ENCODE measurements at places on chromosomes 7 and 10.

GRCh38 chr10:49164559-49165188, 23.5 kb downstream of the TMEM273 start:
- DNase-seq: no peak

DNA sequence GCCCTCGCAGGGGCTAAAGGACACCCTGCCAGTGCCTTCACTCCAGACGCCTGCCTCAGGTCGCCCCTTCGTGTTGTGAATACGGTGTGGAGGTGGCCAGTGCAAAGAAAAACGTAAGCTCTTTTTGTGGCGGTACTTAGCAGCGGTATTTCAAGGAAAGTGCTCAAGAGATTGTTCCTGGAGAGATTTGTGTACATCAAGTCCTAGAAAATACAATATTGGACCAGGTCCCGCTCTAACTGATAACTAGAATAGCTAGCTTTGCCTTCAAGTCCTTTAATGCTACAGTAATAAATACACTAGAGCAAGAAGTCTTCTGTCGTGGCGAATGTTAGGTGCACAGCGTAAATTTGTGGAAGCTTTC, 689 bp downstream of the PLCE1 start:
- no peak for DNase-seq

GRCh38 chr10:69464401-69464800, 13.1 kb downstream of the TSPAN15 start:
- no peak for DNase-seq

- no peak for DNase-seq
These were observed 116.8 kb downstream of the CPED1 start for GRCh38 chr7:121105262-121105661.

DNA sequence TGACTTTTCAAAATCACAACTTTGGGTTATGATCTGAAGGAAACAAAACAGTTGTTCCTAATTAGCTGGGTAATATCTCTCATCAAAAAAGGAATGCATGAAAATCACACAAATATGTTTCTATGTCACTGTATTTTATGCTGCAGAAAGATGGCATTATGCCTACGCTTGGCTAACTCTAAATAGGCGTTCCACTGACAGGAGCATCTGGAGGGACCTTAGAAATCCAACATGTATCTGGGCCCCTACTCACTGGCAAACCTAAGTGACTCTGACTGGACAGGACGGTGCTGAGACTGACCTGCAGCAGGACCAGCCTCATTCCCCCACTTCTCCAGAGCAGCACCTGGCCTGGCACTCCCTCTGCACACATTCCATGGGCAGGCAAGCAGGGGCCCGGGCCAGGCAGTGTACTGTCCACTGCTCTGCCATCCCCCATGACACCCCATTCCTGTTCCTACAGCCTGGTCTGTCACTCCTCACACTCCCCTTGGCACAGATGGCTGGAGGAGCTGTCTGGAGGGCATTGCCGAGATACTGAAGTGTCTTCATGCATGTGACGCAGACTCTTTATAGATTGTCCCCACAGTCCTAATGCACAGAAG, 2.6 kb upstream of the MYL7 start:
- no peak for DNase-seq

GRCh38 chr7:75957021-75957736, 37.2 kb downstream of the TMEM120A start:
- DNase-seq: no peak

DNA sequence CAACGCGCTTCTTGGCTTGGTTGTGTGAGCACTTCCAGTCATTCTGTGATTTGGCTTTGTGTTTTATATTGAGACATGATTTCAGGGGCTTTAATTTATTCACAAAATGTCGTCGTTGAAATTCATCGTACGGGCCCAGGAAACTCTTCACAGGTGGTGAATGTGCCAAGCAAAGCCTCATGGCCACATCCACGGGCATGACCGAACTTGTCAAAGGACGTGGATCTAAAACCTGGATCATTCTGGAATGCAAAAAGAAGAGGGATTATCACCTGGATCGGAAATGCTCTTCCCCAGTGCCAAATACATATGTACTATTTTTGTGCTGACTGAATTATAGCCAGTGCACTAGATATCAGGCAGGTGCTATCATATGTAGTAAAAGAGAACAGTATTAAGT, 2.2 kb downstream of the PPP1R3C start:
- no peak for DNase-seq

DNA sequence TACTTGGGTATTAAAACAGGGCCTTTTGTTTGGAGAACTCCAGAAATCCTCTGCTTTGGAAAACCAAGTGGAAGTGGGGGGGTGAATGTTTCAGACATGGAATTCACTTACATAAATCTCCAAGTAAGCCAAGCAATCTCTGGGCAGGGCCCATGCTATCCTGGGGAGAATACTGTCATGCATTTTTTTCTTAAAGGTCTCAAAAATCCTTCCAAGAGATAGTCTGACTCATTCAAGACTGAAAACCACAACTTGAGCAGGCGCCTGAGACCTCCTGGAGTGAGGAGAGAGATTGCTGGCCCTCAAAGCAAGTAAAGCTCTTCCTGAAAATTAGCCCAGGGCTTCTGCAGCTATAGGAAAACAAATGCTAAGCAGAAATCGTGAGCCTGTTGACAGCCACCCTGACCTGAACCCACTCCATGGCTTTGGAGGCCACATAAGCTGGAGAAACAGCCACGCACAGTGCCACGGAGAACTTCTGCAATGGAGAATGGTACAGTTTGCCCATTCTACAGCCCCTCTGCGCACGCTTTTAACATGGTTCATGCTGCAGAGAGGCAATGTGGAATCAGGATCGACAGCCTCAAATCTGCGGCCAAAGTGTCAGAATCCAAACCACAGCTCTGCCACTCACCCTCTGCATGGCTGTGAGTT, 203.1 kb upstream of the AUTS2 start:
- DNase-seq: peak; percentile 98

DNA sequence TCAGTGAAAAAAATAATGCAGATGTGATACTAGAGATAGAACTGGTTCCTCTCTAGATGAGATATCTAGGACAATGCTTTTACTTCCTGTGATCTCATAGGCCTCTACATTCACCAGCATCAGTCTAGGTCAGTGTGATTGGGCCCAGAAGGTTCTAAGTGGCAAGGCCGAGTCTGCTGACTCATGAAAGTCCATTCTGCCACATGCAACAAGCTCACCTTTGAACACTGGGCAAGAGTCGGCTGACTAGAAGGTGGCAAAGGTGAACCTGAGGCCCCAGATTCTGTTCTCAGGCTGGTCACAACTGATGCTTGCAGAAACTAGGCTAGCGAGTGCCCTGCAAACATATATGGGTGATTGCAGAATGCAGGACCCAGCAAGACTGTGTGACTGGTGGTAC, 105.7 kb upstream of the PLXNA4 start:
- DNase-seq: no peak

DNA sequence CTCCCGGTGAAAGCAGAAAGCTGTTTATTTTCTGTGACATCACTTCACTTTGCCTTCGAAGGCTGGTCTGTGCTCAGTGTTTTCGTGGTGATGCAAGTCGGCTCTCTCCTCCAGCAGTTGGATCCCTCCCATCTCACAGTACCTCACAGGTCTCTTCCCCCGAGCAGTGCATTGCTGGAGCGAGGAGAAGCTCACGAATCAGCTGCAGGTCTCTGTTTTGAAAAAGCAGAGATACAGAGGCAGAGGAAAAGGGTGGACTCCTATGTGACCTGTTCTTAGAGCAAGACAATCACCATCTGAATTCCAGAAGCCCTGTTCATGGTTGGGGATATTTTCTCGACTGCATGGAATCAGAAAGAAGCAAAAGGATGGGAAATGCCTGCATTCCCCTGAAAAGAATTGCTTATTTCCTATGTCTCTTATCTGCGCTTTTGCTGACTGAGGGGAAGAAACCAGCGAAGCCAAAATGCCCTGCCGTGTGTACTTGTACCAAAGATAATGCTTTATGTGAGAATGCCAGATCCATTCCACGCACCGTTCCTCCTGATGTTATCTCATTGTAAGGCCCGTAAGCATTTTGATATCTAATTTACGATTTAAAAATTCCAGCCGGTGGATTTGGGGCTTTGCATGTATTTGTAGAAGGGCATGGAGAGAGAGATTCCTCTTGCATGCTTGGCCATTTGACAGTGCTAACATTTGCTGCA, at the start of gene LGI1:
Gene LGI1 (plus strand): TSS at position 136 of the 707 bp plus-strand sequence. CDS start 209 bp downstream, at position 345.
- DNase-seq: no peak

- DNase-seq: no peak
These were observed 84.7 kb downstream of the ARHGAP22 start for GRCh38 chr10:48520184-48520506.

DNA sequence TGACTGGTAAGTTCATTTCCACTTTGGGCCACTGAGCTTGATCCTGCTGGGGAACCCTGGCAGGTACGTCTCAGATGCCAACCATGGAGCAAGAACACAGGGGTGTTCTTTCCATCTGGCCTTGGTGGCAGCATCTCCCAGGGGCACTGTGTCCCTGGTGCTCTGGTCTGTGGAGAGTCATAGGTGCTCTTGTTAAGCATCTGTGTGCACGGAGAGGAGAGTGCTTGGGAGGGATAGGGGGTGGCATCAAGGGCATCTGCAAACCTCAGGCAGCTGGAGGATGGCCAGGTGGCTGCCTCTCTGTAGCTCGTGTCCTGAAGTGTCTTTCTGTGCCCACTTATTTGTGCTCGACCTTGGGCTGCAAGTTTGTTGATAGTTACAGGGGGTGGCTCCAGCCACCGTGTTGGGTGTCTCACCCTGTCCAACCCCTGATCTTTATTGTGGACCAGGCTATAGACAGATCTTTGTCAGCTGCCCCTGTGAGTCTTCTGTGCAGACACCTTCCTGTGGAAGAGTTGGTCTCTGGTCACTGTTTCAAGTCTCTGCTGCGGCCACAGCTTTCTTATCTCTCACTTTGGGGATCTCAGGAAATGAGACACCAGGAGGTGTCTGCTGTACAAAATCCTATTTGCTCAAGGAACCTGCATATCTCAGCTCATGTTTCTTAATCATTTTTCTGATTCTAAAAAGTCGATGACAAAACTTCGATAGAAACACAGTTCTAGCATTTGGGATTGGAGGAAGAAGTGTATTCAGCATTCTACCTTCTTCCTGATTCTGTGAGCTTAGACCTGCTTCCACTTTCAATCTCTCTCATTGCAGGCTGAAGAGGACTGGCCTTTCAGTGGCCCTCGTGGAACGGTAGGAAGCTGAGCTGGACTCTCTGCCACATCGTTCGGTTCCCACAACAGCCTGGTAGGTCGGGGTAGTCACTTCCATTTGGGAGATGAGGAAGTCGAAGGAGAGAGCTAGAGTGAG, 17.2 kb upstream of the GIMAP8 start:
- DNase-seq: no peak

- peak; percentile 0 for DNase-seq
These were observed 223.7 kb upstream of the PCDH15 start for GRCh38 chr10:55024713-55025112.

- no peak for DNase-seq
These were observed 40.5 kb upstream of the GSAP start for GRCh38 chr7:77456696-77457095.

GRCh38 chr7:1059200-1060091, 15.1 kb downstream of the GPR146 start:
- DNase-seq: no peak

DNA sequence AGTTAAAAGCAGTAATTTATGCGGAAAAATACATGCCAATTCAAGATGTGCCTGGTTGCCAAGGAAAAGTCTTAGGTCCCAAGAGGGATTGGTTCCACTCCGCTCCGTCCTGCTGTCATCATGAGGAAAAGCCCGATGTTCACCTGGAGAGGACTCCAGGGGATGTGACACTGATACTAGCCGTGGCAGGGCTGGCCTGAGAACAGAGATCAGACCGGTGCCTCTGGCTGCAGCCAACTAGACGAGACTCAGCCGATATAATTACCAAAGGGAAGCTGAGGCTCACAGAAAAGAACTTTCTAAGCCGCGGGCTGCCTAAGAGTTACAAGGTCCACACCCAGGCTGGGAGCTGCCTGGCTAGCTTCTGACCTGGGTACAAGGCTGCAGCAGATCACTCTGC, 81.3 kb upstream of the UNC5B start:
- no peak for DNase-seq

GRCh38 chr10:33241351-33241750, 93.1 kb downstream of the NRP1 start:
- DNase-seq: no peak

All from fibroblast of skin of left quadriceps (primary cell).